ENCODE measurements at places on chromosomes 6 and 20.

GRCh38 chr6:5181510-5182317 lies 79.0 kb downstream of the LYRM4 start:
- DNase-seq, result no peak

DNA sequence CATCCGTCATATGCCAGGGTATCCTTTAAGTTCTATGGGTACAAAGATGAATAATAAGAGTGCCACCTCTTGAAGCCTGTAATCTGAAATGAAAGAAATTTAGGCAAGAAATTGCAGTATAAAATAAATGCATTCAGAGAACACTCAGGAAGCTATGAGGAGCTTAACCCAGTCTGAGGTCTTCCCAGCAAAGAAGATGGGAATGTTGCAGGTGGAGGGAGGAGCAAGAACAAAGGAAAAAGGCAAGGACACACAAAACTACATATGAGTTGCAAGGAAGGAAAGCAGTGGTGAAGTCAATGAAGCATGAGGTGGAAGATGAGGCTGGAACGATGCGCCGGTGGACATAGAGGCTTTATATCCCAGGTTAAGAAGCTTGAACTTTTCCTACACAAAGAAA lies 67.0 kb upstream of the DST start:
- no peak for DNase-seq

- DNase-seq, result no peak
These were observed 2.5 kb downstream of the FOXF2 start for GRCh38 chr6:1391800-1392309.

DNA sequence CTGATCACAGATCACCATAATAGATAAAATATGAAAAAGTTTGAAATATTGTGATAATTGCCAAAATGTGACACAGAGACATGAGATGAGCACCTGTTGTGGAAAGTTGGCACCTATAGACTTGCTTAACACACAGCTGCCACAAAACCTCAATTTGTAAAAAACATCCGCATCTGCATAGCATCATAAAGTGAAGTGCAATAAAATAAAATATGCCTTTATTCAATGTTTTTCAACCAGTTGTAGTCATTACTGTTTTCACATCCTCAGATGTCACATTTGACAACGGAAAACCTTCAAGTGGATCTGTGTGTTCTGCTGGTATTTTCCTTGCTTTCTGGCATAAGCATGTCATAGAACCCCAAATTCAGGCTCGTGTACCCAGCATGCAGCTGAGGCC lies 50.2 kb upstream of the IFNGR1 start:
- no peak for DNase-seq

DNA sequence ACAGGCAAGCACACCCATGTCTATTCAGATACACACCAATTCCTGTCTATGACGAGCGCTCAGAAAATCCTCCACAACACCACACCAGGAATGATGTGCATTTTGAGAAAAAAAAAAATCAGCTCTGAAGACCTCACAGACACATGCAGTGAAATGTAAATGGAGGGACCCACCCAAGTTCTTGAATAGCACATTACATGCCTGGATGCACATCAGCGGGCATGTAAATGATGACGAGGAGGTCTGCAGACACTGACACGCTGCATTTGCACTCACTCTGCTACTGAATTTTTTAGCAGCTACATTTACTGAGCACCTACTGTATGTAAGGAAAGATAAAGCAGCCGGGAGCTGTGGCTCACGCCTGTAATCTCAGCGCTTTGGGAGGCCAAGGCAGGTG lies 14.7 kb downstream of the NRSN2 start:
- DNase-seq, result no peak

DNA sequence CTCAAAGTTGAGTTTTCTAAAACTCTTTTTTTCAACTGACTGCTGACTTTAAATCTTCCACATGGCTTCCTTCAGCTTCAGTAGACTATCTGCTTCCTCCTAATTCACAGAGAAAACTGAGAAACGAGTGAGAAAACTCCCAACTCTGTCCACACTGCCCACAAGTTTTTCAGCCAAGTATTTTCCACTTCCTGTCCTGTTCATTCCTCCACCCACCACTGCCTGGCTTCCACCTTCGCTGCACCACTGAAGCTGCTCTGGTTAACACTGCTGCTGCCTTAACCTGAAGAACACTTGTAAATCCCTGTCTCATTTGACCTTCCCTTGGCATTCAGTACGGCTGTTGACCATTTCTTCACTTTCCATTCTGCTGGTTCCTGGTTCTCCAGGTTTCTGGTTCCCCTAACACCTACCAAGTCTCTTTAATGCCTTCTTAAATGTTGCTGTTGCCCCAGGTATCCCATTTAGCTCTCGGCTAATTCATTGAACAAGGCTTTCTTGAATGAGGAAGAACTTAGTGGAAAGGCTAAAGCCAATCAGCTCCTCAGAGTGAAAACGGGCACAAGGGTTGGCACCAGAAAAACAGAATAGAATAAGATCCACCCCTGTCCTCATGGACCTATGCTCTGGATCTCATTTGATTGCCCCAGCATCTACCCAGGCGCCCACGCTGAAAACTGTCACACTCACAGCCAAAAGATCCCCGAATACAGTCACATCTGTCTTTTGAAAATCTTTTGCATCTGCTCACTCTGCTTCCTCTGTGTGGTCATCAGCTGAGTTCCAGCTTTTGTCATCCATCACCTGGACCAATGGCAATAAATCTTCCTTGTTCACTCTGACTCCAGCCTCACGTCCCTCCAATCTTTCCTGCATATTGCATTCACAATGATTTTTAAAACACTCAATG lies 104.4 kb upstream of the TAB2 start:
- no peak for DNase-seq

DNA sequence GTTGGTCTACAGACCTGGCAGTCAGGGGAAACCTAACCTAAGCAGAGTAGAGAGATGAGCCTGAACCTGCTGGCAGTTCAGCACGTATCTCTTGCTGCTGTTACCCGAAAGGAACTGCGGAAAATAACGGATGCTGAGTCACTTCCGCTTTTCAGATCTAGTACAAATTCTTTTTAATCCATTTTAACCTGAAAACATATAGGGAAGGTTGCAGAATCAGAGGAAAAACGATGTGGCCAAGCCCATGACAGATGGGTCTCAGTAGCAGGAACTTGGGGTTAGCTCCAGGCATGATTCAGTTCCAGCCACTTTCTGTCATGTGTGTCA lies 351.9 kb upstream of the PRND start:
- DNase-seq, result no peak

DNA sequence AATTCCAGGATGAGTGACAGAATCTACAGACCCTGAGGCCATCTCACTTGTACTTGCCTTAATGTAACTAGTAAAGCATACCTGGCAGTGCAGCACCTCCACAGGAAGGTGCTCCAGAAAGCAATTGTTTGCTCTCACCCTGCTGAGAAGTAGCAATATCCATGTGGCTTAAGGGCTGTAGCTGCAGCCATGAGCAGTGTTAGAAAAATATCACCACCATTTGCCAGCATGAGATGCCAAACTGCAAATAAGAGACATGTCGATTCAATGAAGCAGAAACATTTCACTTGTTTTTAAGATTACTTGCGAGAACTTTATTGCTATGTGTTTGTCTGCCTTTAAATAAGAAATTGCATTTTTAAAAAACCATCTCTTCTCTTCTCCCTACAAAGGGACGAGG lies 151.5 kb downstream of the PRL start:
- no peak for DNase-seq

GRCh38 chr6:14547284-14547998 lies 429.9 kb downstream of the CD83 start:
- no peak for DNase-seq
